ENCODE measurements at places on chromosomes 13 and 19. TPM values are rescaled to one million over a fixed set of nuclear protein-coding genes. Genes with fewer than 3 reads are reported as not detected.
A peak's percentile ranks its signal among the peaks of the same experiment; 100 is the strongest.

The BAX gene
- 232 TPM for total RNA-seq

The APOC4 gene
- not detected for total RNA-seq

The FFAR1 gene
- 0.09 TPM for total RNA-seq

The TNNI3 gene
- total RNA-seq: not detected

The ZNF730 gene
- 0.37 TPM for total RNA-seq

- DNase-seq: no peak
Observed at GRCh38 chr13:39590466-39591036, 12.4 kb downstream of the LHFPL6 start.

DNA sequence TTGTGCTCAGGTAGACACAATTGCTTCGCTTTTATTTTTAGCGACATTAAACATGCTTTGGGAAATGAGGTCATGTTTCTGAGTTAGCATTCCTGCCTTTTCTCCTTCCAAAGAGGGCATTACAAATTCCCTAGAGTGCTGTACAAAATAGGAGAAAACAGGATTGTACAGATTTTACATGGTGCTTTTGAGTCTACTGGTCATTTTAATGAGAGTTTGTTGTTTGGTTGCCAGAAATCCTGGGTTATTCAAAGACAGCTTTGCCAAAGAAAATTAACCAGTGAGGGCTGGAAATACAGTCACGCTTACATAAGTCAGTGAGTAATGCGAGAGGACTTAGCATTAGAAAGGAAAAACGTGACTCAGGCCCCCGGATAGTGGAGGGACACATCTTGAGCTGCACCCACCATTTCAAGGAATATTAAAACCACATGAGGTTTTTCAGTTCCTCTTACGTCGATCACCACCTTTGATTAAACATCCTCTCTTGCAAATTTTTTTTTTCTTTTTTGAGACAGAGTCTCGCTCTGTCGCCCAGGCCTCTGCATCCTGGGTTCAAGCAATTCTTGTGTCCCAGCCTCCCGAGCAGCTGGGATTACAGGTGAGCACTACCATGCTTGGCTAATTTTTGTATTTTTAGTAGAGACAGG lies 55.4 kb downstream of the SACS start:
- DNase-seq: peak; percentile 20

DNA sequence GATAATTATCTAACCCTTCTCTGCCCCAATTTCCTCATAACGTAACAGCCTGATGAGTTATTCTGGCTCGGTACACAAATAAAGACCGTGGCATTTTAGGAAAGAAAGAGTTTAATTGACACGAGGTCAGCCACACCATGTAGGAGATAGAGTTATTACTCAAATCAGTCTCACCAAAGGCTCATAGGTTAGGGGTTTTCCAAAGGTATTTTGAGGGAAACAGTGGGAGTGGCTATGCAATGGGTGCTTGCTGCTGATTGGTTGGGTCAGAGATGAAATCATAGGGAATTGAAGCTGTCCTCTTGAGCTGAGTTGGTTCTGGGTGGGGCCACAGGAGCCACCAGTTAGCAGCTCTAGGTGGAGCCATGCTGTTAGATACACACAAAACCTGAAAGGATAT lies 137.5 kb downstream of the FREM2 start:
- DNase-seq: no peak

DNA sequence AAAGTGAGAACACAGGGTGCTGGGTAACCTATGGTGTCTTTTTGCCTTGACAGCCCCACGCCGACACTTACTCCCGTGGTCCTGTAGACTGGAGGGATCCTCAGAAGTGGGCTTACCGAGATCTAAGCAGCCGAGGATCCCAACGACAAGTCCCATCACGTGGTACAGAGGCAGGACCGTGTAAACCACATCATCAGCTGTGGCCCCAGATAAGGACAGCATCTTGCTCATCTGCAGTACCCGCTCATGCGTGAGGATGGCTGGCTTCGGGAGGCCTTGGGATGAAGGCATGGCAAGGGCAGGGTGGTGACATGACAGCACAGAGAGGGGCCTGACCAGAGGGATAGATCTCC lies 2.1 kb downstream of the SLC27A5 start:
- DNase-seq: no peak

DNA sequence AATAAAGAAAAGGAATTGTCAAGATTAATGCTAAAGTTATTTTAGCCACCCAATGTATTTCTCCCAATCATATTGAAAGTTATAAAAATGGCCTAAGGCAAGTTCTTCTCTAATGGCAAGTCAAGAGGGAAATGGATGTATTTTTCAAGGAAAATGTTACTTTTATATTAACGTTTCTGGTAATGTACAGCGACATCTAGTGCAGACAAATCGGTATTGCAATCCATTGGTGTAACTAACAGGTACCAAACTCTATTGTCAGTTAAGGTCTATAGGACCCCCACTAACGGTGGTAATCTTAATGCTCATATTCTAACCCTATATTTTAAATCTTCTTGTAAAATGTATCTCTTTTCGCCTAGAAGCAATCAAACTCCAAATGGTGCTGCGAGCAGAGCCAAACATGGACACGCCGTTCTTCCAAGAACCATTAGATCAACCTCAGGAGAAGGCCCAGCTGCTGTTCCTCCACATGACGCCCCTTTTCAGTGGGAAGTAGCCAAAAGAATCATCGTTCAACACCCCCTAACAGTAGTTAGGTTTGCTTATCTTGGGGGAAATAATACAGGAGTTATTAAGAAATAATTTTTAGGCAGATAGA lies 98.5 kb upstream of the PABPC3 start:
- no peak for DNase-seq

DNA sequence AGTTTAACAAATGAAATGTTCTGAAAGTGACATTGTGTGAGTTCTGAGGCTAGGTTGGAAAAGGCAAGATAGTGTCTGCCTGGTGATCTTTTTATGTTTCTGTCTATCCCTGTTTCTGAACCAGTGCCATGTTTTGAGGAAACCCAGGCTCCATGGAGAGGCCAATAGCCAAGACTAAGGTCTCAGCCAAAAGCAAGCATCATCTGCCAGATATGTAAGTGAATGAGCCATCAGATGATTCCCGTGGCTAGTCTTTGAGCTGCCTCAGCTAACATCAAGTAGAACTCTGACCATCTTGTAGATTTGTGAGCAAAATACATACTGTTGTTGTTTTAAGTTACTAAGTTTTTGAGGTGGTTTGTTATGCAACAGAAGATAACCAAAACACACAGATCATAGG lies 19.6 kb upstream of the CCNA1 start:
- DNase-seq: no peak

GRCh38 chr19:28537079-28537478 lies 675.9 kb downstream of the UQCRFS1 start:
- DNase-seq: no peak

DNA sequence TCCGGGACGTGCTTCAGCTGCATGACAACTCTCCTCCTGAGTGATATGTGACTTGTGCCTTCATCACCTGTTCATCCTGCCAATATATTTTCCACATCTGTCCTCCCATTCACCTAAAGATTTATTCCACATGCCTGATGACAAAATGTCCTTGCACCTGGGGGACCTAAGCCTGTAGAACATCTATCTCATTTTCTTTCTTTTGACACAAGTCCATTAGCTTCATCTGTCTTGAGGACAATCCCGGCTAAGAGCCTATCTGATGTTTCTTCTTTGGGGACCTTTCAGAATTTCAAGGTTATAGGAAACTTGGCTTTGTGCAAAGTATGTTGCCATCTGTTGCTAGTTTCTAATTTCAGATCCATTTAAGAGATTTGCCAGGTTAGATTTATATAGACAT lies 41.1 kb downstream of the ITGBL1 start:
- DNase-seq: no peak

- DNase-seq: no peak
Observed at GRCh38 chr19:56966225-56966696, 125.7 kb upstream of the PEG3 start.

- DNase-seq: no peak
Observed at GRCh38 chr19:2212861-2213711, 23.0 kb downstream of the PLEKHJ1 start.

DNA sequence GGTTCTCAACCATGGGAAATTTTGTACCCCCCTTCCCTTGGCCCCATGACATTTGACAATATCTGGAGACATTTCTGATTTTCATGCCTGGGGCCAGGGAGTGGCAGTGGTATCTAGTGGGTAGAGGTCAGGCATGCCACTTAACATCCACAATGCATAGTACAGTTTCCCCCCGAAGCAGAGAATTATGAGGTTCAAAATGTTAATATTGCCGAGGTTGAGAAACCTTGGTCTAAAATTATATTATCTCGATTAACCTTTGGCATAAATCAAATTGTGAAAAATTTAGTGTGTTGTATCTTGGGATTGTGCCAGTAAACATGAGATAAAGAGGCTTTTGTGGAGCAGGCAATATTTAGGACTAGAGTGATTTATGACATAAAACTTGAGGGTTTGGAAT lies 147.9 kb downstream of the LMO7 start:
- DNase-seq: no peak

GRCh38 chr13:25180775-25181537 lies 8.9 kb upstream of the AMER2 start:
- DNase-seq: no peak

DNA sequence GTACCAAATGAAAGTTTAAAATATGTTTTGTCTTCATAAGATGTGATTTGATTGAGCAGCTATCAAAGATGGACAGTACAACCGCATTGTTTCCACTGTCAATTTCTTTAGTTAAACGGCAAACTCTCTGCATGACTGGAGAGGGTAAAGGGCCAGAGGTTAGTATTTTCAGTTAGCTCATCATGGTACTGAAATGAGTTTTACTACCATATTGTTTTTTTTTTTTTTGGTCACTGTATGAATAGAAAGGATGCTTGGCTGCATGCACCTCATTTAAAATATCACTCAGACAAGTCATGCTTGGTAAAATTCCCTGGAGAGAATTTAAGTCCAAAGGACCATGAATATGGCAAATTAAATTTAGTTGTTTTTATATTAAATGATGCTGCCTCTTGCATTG lies 942.1 kb upstream of the SPRY2 start:
- DNase-seq: no peak

Data from activated T-helper 2 cell treated with anti-CD3 and anti-CD28 coated beads, Interferon-gamma antibody, Interleukin-2, Interleukin-4, amounts not matched to agents 10 μg/mL and 5 μg/mL and 100 μg/mL, durations not matched to agents 14 hours and 24 hours and 36 hours (primary cell).